Left forelimb (tissue), 1 donor: ENCODE measurements at places on chromosomes 1 and 21.

DNA sequence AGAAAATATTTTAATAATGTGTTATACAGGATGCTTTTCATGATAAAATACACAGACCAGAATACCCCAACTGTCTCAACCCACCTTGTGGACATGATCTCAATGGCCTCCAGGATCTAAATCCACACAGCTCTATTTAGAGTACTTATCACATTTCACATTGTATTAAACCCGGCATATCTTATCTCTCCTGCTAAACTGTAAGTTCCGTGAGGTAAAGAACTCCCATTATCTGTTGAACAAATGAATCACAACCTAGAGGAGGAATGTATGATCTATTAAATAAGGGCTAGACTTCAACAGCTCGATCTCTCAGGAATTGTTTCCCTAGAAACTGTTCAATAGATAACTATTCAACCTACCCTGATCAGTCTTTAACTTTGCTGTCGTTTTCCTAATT lies 6.9 kb downstream of the ETV3 start:
- DNase-seq: no peak

GRCh38 chr1:44348061-44348485 lies 7.0 kb downstream of the ERI3 start:
- DNase-seq: no peak

DNA sequence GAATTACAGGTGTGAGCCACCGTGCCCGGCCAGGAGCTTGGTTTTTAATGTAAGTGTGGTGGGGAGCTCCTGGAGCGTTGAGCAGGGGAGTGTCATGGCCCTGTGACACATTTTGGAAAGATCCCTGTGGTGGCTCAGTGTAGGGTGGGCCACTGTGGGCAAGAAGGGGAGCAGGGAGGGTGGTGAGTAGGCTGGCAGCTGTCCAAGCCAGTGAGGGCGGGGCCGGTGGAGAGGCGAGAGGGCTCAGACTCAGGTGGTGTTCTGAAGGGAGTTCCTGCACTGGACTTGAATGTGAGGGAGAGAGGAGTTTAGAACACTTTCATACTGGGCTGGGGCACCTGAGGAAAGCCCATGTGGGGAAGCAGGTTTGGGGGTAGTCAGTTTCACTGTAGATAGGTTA lies 3.1 kb upstream of the EVA1B start:
- DNase-seq: no peak

- DNase-seq: no peak
Observed at GRCh38 chr21:45415188-45415942, 10.4 kb downstream of the COL18A1 start.

DNA sequence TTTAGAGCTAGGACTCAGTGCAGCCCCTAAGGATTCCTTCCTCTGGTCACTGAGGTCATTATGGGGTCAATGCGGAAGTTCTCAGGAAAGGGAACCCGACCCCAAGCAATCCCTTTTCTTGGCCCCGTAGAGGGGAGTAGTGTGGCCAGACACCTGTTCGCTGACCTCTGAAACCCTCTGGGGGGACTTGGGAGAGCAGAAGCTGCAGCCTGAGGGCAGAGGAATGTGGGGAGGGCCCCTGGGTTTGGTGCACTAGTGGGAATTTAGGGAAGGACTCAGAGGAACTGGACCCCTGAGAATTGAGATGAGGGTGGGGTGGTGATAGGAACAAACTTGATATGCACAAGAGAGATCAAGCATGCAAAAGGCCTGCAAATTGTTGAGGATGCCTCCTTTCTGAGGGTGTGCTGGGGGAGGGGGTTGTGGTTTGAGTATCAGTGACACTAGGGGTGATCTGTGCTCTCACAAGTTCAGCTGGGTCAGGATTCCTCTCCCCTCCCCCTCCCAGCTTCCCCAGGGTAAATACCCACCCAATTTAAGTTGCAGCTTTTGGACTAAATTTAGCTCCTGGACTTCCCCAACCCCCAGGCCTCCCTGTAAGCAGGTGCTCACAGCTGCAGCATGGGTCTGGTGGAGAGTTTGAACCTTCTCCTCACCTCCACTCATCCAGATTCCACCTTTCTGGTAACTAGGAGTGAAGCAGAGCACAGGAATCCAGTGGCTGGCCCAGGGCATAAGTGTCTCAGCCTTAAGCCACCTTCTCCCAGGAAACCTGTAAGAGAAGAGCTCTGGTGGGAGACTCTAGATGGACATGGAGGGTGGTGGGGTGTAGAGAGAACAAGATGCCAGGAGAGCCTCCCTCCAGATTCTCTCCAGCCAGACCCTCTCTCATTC lies 13.5 kb downstream of the ADAMTSL4 start:
- DNase-seq: no peak

DNA sequence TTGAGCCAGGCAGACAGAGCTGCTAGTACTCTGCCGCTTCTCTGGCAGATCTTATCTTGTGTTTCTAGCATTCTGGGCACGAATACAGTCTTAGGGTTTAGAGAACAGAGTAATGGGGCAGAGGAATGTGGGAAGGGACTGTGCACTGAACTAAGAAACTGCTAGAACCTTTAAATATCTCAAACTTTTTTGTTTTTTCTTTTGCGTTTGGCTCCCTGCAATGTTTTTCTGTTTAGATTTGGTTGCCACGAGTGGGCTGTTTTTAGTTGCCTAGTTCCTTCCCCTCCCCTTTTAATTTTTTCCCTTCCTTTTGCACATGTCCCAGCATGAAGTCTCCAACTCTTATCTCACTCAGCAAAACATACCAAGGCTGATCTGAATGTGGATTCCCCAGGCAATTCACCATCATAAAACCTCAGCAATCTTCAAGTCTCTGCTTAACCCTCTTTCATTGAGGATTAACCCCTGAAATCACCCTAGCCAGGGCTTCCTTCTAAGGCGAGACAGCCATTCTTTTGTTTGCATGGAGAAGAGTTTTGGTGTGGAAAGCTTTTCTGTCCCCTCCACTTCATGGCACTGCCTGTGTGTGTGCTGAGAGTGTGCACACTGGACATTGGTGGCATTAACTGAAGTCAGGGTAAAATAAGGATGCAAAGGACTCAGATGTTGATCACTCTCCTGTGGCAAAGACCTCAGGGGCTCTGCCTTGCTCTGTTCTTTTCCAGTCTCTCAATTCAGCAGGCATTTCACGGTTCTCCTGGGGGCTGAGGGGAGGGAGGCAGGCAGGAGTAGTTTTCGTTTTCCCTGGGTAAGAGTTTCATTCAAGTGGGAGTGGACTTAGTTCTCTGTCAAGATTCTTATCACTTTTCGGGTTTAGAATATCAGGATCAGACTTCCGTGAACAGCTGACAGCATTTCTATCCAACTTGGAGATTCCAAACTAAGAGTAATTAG lies 2.8 kb upstream of the ATF3 start:
- DNase-seq: no peak
